ENCODE measurements at places on chromosomes 4 and X. TPM values are rescaled to one million over a fixed set of nuclear protein-coding genes. Genes with fewer than 3 reads are reported as not detected.

Gene RASSF6
- 0.12 TPM for polyA plus RNA-seq

DNA sequence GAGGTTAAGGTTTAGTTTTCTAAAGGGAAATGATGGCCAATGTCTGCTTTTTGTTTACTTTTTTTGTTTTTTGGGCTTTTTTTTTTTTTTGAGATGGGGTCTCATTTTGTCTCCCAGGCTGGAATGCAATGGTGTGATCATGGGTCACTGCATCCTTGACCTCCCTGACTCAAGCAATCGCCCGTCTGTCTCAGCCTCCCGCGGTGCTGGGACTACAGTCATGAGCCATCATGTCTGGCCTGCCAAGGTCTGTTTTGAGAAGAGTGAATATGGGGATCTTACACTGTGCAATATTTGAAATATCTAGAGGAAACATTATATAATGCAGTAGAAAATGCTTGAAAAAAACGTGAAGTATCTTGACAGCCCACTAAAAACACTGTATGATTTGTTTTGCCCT lies 162.5 kb downstream of the GASK1B start:
- DNase-seq = no peak

GRCh38 chrX:100512471-100512870 lies 72.3 kb upstream of the TNMD start:
- no peak for DNase-seq

Gene NOX1
- polyA plus RNA-seq = 0.25 TPM

DNA sequence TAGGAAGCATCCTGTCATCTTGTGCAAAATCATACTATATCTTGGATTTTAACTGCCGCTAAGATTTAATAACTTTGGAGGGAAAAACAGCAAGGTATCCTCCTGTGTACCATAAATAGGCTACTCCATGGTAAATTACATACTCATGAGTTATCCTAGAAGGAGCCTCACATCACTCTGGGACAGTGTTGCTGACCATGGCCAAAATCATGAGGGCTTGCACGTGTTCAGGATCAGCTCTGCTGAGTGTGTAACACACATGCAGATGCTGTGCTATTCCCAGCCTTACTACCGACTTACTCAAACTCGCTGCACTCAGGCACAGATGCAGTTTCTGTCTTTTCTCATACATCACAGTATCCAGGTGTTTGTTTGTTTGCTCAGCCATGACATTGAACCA lies 56.6 kb downstream of the DKK2 start:
- no peak for DNase-seq

GRCh38 chr4:151292038-151292437 lies 15.1 kb downstream of the PRSS48 start:
- DNase-seq = no peak

DNA sequence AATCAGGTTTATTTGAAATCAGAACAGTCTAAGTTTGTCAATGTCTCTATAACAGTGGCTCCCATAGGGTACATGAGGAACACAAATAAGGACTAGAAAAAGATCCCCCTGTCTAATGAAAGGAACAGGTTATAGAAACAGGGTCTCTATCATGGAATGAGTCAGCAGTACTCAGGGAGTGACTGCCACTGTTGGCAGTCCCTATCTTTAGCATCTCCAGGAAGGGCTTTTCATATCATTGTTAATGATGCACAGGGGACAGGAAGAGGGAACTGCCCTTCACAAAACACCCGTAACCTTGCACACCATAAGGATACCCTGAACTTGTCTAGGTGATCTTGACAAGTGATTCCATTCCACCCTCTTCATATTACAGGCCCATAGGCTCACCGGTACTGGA lies 38.5 kb upstream of the SMIM10L2A start:
- DNase-seq = no peak

Gene CT45A5
- polyA plus RNA-seq = 0.31 TPM
